ENCODE measurements at places on chromosomes 11 and 22. TPM values are rescaled to one million over a fixed set of nuclear protein-coding genes. Genes with fewer than 3 reads are reported as not detected.

TBX10 gene
- total RNA-seq = not detected

JAML gene
- total RNA-seq = not detected

- no peak for DNase-seq
These were observed 3.8 kb upstream of the CAPN5 start for GRCh38 chr11:77062924-77063323.

DNA sequence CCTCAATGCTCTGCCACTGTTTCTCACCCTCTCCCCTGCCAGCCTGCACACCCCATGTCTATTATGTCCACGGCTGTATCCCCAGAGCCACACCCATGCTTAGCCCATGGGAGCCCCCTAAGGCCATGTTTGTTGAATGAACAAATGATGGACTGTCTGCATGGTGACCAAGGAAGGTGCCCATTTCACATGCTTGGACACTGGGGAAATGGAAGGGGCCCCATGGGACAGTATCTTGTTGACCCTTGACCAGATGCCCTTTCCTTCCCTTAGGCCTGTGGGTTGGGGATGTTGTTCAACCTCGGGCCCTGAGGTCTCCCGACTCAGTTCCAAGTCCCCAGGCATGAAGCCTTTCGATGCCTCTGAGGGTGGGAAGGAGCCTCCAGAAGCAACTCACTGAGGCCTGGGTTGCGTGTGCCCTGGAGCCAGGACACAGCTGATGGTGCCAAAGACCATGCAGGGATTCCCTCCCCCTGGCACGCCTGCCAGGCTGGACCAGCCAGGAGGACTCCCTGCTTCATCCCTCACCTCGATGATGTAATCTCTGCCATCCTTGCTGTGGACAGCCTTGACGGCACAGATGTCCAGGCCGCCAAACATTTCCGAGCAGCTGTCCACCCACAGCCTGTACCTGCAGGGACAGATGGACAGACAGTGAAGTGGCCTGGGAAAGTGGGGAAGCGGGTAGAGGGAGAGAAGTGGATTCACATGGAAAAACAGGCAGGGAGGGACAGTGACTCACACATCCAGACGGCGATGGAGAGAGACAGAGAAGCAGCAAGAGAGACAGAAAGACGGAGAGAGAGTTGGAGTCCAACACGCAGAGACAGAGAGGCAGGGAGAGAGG is 58.9 kb downstream of the FBXO7 start:
- DNase-seq = no peak
